ENCODE measurements at places on chromosomes 3 and 15. TPM values are rescaled to one million over a fixed set of nuclear protein-coding genes. Genes with fewer than 3 reads are reported as not detected.
A peak's percentile ranks its signal among the peaks of the same experiment; 100 is the strongest.

The PPP1R14D gene
- not detected for total RNA-seq

The ISG20 gene
- total RNA-seq, result 12.4 TPM

The CP gene
- total RNA-seq, result 225 TPM

The AMOTL2 gene
- 118 TPM for total RNA-seq

The MTMR10 gene
- total RNA-seq, result 35.0 TPM

The CHST14 gene
- total RNA-seq, result 21.4 TPM

The CAMKV gene
- total RNA-seq, result not detected

The AGBL1 gene
- 0.21 TPM for total RNA-seq

The ZNF774 gene
- 7.4 TPM for total RNA-seq

The GMPS gene
- total RNA-seq, result 40.2 TPM

DNA sequence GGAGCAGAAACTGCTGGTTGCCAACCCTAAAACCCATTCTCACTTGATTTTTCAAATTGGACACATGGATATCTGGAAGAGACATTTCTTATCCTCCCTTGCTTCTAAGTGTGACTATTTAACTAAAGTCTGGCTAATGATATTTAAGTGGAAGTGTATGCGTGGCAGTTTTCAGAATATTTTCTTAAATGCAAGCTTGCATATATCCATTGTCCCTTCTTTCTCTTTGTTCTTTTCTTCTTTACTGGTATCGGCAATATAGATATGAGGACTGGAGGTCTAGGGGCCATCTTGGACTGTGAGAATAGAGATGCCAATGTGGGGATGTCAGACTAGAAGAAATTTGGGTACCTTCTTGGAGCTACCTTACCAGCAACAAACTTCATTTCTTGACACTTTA lies 364.3 kb upstream of the DPH6 start:
- DNase-seq, result no peak

GRCh38 chr15:89174476-89174875 lies 46.9 kb downstream of the RLBP1 start:
- DNase-seq, result no peak

- peak; percentile 76 for DNase-seq
These were observed 42.7 kb upstream of the PRICKLE2 start for GRCh38 chr3:64267721-64268604.

- DNase-seq, result peak; percentile 54
These were observed 91.5 kb downstream of the ITPR1 start for GRCh38 chr3:4584456-4585249.

- no peak for DNase-seq
These were observed 14.9 kb upstream of the GCNT3 start for GRCh38 chr15:59596640-59597039.

DNA sequence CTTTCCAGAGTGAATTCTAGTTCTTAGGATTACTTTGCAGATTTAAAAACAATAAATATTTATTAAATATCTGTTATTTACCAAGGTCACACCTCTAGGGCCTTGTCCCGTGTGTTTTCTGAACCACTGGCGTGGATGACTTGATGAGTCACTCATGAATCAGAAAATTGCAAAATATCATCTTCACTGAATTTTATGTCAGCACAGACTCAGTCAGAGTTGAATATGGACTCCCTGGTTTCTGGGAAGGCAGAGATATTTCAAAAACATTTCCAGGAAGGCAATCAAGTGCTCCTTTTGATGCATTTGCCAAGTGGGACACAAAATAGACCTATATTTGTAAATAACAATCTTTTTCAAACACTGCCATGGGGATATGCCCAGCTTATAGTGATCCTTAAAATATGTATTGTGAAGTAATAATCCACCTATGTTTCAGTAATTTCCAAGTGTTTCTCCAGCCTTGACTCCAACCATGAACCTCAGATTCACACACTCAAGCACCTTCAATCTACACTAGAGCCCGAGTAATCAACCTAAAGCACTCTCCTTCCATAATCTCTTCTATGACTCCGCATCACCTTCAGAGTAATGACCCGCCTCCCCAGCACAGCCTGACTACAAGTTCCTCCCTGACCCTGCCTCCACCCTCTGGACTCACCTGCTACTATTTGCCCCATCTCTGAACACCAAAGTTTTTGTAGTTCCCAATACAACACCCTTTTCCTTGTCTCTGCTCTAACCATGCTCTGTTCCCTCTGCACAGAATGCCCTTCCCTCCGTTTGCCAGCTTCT lies 24.3 kb downstream of the DPH3 start:
- DNase-seq, result no peak

DNA sequence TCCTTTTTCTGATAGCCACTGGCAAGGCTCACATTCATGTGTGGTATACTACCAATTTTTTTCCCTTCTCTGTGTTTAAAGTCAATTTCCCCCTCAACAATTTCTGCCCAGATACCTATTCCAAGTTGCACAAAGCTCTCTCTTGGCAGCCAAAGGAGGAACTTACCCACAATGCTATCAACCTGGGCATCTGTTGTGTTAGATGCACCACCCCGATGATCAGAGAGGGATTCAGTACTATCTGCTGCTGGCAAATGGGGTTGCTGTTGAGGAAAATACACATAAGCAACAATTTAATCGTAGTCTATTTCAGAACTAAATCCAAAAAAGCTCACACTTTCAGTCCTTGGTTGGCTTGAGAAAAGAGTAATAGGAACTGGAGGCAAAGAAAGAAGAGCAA lies 46.1 kb downstream of the AAGAB start:
- no peak for DNase-seq

- DNase-seq, result no peak
These were observed 299.6 kb downstream of the ULK4 start for GRCh38 chr3:41662288-41662687.

DNA sequence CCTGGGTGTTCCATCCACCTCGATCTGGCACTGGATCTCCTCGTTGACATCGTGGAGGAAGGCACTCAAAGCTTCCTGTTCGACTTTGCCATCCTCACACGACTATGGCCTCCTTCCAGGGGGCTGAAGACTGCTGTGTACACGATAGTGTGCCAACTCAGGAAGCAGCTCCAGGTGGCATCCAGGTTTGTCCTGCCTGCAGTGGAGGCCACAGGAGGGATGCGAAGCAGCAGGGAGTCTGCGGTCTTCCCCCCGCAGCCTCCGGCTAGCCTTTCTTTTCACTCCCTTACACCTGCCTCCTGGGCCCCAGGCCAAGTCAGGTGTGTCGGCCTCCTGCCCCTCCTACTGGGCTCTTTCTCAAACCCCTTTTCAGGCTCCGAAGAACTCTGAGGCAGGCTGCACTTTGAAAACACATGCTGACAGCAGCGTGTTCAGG lies 32.2 kb downstream of the SYNM start:
- no peak for DNase-seq

GRCh38 chr3:119690043-119690656 lies 12.7 kb upstream of the CFAP91 start:
- DNase-seq, result no peak

- no peak for DNase-seq
These were observed 333.6 kb upstream of the ALCAM start for GRCh38 chr3:105033081-105033480.

DNA sequence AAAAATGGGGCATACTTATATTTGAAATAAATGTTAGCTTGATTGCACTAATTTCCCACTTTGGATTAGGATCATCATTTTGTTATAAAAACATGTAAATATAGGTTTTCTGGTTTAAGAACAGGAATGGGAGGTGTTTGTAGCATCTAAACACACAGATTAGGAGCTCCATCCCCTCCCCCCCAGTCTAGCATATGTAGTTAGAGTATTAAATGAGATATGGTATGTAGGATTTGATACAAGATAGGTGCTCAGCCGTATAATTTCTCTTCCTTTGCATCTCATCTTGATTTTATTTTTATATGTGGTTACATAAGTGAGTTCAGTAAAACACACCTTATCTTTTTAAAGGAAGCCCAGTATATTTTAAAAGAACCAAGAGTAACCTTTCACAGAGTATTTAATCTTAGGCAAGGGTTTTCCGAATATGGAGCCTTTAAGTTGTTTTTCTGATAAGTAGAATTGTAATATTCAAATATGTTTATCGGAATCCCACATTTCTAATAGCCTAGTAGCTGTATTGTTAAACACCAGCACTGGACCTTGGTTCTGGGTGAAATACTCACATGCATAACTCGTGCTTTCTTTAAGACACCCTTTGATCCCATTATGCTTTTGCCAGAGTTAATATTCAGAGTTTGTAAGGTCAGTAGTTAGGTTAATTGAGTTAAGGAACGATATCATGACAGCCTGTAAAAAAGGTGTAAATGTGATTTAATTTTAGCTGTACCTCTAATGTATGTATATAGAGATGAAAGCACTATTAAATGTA lies 2.3 kb downstream of the SLC25A36 start:
- no peak for DNase-seq

- no peak for DNase-seq
These were observed 71.9 kb downstream of the FILIP1L start for GRCh38 chr3:100042166-100042981.

DNA sequence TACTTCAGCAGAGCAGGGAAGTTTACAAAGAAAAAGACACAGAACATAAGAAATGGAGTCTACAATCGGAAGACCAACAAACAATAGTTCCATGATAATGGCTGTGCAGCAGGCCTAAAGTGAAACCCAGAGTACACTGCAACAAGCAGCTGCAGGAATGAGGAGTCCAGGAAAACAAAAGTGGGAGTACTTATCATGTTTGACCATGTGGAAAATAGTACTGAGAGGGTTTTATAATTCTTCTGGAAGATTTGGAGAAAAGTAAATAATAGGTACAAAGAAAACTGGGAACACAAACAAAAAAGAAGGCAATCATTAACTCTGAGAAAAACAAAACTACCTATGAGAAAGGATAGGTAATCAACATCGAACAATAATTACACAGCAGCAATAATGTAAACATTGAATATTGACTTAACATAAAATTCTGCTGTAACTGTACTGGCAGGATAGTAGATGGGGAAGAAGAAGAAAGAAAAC lies 87.5 kb downstream of the NEK10 start:
- DNase-seq, result no peak

GRCh38 chr3:182717216-182717615 lies 76.1 kb upstream of the ATP11B start:
- DNase-seq, result no peak

- no peak for DNase-seq
These were observed 95.4 kb downstream of the PLOD2 start for GRCh38 chr3:146065573-146066006.

DNA sequence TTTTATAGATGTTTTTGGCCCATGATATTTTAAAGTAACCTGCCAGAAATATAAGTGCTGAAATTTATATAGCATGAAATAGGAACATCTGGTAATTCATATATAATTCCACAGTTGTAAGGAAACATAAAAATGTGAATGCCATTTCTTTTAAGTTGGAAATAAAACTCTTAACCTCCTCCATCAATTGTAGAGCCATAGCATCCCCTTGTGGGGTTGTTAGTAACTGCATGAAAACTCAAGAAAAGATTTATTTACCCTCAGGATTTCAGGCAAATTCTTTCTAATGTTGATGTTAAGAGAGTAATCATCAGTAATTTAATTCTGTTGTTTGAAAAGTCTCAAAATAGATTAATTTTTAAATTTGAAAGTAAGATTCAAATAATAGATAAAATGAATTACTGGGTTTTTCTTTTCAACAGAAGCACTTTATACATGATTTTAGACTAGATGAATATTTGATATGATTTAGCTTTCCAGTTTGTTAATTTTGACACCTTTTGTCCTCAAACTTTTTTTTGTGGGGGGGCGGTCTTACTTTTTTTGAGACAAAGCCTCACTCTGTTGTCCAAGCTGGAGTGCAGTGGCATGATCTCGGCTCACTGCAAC lies 74.7 kb downstream of the RASA2 start:
- DNase-seq, result no peak

DNA sequence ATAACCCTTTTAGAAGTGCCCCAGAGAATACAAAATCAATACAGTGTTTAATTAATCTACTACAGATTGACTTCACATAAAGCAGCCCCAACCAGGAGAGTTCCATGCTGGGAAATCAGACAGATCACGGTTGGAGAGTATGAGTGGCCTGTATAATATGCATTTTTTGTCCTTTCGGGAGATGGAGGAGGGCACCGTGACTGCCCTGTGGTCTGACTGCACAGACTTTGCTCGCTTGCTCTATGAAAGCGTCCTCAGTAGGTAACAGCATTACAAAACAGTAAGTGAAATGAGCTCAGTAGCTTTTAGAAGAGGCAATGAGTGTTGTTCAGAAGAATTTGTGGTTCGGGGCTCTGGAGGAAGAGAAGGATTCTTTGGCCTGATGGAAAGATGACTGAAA lies 34.2 kb upstream of the SKIL start:
- DNase-seq, result no peak

DNA sequence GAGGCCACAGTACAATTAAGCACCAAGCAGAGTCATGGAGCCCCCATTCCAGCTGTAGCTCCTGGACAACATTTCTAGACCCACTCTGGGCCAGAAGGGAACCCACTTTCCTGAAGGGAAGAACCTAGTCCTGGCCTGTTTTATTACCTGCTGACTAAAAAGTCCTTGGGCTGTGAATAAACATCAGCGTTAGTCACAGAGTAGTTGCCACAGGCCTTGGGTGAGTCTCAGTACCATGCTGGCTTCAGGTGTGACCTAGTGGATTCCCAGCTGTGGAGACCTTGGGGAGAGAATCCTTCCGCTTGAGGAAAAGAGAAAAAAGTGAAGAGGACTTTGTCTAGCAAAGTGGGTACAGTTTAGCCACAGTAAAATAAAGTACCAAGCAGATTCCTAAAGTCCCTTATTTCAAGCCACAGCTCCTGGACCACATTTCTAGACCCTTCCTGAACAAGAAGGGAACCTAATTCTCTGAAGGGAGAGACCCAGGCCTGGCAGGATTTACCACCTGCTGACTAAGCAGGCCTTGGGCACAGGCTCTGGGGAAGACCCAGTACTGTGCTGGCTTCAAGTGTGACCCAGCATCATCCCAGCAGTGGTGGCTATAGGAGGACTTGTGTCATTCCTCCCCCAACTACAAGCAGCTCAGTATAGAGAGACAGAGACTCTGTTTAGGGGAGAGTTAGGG lies 118.3 kb upstream of the KCNH8 start:
- DNase-seq, result no peak

GRCh38 chr3:165446555-165446954 lies 250.4 kb upstream of the SLITRK3 start:
- DNase-seq, result no peak

- no peak for DNase-seq
These were observed 43.3 kb upstream of the SIAH2 start for GRCh38 chr3:150806185-150806835.

DNA sequence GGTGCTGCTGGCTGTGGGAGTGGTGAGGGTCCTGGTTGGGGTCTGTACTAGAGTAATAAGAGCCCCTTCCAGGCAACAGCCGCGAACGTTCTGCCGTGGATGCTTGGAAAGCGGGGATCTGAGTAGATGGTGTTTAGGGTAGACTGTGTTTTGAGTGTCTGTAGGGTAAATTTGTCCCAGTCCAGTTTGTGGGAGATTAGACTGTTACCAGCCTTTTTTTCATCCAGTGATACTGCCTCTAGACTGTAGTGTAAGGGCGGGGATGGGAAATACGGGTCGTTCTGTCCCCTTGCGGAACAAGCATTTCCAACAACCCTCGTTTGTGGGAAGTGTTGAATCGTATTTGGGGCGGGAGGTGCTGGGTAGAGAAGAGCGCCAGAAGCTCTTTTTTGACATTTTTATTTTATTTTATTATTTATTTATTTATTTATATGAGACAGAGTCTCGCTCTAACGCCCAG lies 424 bp downstream of the HAUS2 start:
- no peak for DNase-seq
